Thymus (tissue), 14 donors: ENCODE measurements at places on chromosomes 2 and 18. TPM values are rescaled to one million over a fixed set of nuclear protein-coding genes. Genes with fewer than 3 reads are reported as not detected.

DNA sequence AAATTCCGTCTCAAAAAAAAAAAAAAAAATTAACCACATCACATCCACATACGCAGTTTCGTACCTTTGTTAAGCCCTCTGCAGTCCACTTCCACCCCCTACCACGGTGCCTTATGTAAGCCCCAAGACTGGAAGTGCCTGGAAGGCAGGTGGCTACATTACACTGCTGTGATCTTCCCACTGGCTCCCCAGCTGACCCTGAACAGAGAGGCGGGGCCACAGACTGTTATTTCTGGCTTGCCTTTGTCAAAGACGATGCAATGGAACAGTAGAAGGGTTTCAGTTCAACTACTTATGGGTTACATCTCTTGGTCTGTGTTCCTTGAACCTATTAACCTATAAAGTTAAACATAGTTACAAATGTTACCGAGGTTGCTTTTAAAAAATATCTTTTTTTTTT, 15.7 kb upstream of the COX7A2L start:
- H3K4me1 ChIP-seq, result no peaks in the 10 kb centered on the region
- no peak overlapping the region for H3K4me3 ChIP-seq
- no peaks in the 10 kb centered on the region for H3K36me3 ChIP-seq
- H3K27me3 ChIP-seq, result no peaks in the 10 kb centered on the region
- no peak for DNase-seq

GRCh38 chr18:71442731-71443141, 1101.4 kb downstream of the CBLN2 start:
- DNase-seq, result no peak
- no peaks in the 10 kb centered on the region for H3K4me1 ChIP-seq
- no peak overlapping the region for H3K4me3 ChIP-seq
- H3K27me3 ChIP-seq, result no peaks in the 10 kb centered on the region
- no peak overlapping the region for H3K27ac ChIP-seq
- no peaks in the 10 kb centered on the region for H3K36me3 ChIP-seq

DNA sequence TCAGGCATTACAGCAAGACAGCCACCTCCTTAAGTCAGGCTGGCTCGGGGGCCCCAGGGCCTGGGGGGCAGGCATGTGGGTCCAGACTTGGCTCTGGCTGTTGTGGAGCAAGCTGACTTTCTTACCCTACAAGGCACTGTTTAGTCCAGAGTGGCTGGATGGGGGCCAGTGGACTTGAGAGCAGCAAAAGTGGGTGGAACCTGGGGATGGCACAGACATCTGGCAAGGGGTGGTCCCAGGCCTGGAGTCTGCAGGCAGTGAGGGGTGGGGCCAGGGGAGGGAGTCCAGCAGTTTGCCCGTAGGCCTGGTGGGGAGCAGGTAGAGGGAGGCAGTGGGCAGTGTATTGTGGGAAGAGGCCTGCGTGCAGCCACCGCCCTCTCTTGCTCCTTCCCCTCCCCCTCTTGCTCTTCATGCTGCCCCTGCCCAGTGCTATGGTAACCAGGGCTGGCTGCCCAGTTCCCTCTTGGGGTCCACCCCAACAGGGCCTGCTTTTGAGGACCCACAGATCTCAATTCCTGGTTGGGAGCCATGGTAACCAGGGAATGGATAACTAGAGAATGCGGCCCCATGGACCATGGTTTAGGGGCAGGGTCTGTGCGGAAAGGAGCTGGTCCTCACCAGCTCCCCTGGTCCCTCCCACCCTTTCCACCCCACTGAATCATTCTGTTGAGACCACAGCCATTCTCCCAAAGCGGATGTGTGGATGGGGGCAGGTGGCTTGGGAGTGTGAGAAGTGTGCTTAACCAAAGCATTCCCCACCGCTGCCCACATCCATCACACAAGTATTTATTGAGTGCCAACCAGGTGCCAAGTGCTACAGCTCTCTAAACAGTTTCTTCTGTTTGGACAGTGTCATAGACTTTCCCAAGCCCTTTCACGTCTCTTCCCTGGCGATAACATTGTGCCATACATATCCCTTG, 19.3 kb downstream of the SPEG start:
- no peak for DNase-seq
- no peak overlapping the region for H3K27ac ChIP-seq
- H3K4me1 ChIP-seq, result peaks cover 30% of the 10 kb centered on the region
- H3K4me3 ChIP-seq, result no peak overlapping the region

DNA sequence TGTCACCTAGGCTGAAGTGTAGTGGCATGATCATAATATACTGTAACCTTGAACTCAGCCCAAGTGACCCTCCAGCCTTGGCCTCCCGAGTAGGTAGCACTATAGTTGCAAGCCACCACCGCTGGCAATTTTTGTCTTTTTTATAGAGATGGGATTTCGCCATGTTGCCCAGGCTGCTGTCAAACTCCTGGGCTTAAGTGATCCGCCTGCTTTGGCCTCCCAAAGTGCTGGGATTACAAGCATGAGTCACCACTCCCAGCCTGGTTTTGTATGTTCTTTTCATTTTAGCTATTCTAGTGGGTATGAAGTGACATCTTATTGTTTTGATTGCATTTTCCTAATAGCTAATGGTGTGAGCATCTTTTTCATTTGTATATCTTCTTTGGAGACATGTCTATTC, 11.3 kb upstream of the EXOC6B start:
- no peaks in the 10 kb centered on the region for H3K4me1 ChIP-seq
- peaks cover 5% of the 10 kb centered on the region for H3K27me3 ChIP-seq
- no peaks in the 10 kb centered on the region for H3K36me3 ChIP-seq
- H3K27ac ChIP-seq, result no peak overlapping the region

Gene REEP1
- total RNA-seq, result 0.38 TPM

Gene INHA
- 0.05 TPM for total RNA-seq

GRCh38 chr2:3151153-3151918, 226.3 kb downstream of the EIPR1 start:
- H3K27me3 ChIP-seq, result no peaks in the 10 kb centered on the region
- H3K27ac ChIP-seq, result no peak overlapping the region
- H3K36me3 ChIP-seq, result no peaks in the 10 kb centered on the region
- no peak overlapping the region for H3K4me3 ChIP-seq
- peaks cover 10% of the 10 kb centered on the region for H3K4me1 ChIP-seq
- DNase-seq, result no peak

DNA sequence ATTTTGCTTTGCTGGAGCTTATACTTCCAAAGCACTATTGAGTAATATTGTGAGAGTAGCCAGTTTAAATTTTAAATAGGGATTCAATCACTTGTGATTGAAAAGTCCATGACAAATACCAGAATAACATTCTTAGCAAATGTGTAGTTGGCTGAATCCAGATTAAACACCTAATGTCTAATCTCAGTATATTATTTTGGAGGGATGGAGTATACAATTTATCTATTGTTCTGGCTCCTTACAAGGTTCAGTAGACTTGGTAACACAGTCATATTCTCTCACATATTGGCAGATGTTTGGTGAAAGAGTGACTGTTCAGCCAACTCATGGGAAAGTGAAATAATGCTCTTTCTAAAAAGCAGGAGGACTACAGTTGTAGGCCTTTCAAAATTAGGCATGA, 2.2 kb downstream of the UGT1A9 start:
- no peaks in the 10 kb centered on the region for H3K4me1 ChIP-seq
- H3K36me3 ChIP-seq, result no peaks in the 10 kb centered on the region
- H3K27me3 ChIP-seq, result no peaks in the 10 kb centered on the region
- H3K4me3 ChIP-seq, result no peak overlapping the region

DNA sequence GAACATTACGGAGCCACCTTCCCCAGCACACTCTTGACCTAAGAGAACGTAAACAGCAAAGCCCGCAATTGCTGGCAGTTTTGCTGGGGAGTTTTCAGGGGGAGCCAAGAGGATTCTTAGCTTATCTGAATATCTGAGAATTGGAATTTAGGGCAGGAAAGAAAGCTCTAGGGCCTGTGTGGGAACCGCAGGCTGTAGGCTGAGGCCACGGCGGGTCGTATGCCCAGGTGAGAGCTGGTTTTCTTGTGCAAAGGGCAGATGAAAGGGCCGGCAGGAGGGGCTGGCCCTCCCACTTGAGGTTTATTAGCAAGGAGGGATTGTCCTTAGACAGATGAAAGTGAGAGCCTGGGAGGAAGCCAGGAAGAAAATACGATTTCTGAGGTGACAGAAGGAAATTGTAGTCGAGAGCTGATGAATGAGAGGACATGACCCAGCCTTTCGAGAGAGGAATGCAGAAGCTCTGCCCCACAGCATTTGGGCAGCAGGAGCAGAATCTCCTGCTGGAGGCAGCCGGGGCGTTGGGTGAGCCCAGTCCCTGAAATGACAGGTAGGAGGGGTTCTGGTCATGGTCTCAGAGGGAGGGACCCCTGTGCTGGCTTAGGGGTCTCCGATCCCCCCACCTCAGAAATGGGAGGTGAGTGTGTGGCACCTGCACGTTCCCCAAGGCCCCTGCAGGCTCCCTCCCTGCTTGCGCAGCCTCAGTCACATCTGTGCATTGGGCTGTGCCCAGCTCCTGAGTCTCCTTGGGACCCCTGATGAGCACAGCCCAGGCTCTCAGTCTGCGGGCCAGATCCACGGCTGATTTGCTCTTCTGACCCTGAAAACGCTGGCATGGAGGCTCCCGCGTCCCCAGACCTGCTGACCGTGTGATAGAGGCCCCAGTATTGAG, 61.1 kb downstream of the CABLES1 start:
- DNase-seq, result no peak
- no peaks in the 10 kb centered on the region for H3K36me3 ChIP-seq
- no peak overlapping the region for H3K4me3 ChIP-seq
- no peaks in the 10 kb centered on the region for H3K27me3 ChIP-seq
- H3K27ac ChIP-seq, result no peak overlapping the region
- peaks cover 12% of the 10 kb centered on the region for H3K4me1 ChIP-seq

Gene RMDN2
- total RNA-seq, result 8.9 TPM

Gene TMEM198
- total RNA-seq, result 0.52 TPM

- no peaks in the 10 kb centered on the region for H3K36me3 ChIP-seq
- no peak overlapping the region for H3K4me3 ChIP-seq
- no peak for DNase-seq
- no peaks in the 10 kb centered on the region for H3K27me3 ChIP-seq
These were observed 151.0 kb downstream of the PMAIP1 start for GRCh38 chr18:60050821-60051220.

GRCh38 chr2:15652801-15653200, 61.1 kb downstream of the DDX1 start:
- no peaks in the 10 kb centered on the region for H3K36me3 ChIP-seq
- DNase-seq, result no peak
- no peak overlapping the region for H3K4me3 ChIP-seq
- H3K27me3 ChIP-seq, result no peaks in the 10 kb centered on the region
- no peaks in the 10 kb centered on the region for H3K4me1 ChIP-seq
- no peak overlapping the region for H3K27ac ChIP-seq

GRCh38 chr2:238106698-238107524, 6.8 kb downstream of the ESPNL start:
- no peaks in the 10 kb centered on the region for H3K36me3 ChIP-seq
- H3K4me3 ChIP-seq, result no peak overlapping the region
- peak overlapping the region; percentile 17 for H3K27ac ChIP-seq
- peak; percentile 21 for DNase-seq

DNA sequence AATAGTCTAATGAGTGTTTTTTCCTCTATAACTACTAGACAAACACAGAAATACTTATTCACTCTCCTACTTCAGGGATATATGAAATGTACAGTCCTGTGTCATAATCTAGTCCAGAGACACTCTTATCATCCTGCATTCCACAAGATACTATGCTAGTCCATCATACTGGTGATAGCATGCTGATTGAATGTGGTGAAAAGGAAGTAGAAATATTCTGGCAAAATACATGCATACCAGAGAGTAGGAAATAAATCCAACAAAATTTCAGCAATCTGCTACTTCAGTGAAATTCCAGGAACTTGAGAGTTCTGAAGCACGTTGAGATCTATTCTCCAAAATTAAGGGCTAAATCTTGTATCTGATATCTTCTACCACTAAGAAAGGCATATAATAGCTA, 353.9 kb downstream of the PID1 start:
- no peaks in the 10 kb centered on the region for H3K27me3 ChIP-seq
- no peaks in the 10 kb centered on the region for H3K4me1 ChIP-seq
- H3K4me3 ChIP-seq, result no peak overlapping the region
- H3K27ac ChIP-seq, result no peak overlapping the region
- H3K36me3 ChIP-seq, result no peaks in the 10 kb centered on the region

- H3K36me3 ChIP-seq, result no peaks in the 10 kb centered on the region
- no peaks in the 10 kb centered on the region for H3K27me3 ChIP-seq
- H3K4me3 ChIP-seq, result no peak overlapping the region
- H3K4me1 ChIP-seq, result no peaks in the 10 kb centered on the region
- DNase-seq, result no peak
- H3K27ac ChIP-seq, result no peak overlapping the region
These were observed 168.7 kb upstream of the FN1 start for GRCh38 chr2:215604606-215605005.
